NCI-H510A treated with DMSO at 0.1 percent for 48 hours (cell line): ENCODE measurements at places on chromosomes 6 and 20.

DNA sequence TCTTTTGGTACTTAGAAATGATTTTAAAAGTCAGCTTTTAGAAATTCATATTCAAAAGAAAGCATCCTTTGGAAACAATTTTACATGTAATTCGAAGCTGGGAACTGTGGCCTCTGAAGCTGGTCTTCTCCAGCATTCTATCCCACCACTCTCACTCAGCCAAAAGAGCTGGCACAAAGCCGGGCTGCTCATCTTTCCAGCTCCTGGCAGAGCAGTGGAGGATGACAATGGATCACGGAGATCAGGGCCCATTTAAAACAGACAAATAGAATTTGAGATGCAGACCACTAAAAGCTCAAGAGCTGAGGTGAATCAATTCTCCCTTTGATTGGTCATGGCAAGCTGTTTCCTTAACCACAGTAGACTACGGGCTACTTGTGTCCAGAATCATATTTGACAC lies 60.6 kb downstream of the OTOR start:
- DNase-seq, result no peak

- no peak for DNase-seq
These were observed 49.1 kb downstream of the AKAP12 start for GRCh38 chr6:151288712-151289398.

- no peak for DNase-seq
These were observed 47.0 kb downstream of the COL19A1 start for GRCh38 chr6:69913361-69913760.

DNA sequence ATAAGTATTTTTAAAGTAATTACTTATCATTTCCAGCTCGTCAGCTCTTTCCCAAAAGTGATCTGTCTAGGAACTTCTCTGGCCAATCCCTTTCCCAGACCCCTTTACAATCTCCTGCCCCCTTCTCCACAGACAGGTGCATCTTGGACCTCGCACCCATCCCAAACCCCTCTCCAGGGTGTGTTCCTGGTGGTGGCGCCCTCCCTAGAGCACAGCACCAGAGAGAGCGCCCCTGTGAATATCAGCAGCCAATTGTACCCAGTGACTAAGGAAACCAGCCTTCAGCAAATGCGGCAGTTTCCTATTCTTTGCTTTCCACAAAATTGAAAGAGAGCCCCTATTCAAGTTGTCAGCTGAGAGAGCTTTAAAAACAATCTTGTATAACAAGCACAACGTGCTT lies 157.7 kb downstream of the RNASET2 start:
- DNase-seq, result no peak

DNA sequence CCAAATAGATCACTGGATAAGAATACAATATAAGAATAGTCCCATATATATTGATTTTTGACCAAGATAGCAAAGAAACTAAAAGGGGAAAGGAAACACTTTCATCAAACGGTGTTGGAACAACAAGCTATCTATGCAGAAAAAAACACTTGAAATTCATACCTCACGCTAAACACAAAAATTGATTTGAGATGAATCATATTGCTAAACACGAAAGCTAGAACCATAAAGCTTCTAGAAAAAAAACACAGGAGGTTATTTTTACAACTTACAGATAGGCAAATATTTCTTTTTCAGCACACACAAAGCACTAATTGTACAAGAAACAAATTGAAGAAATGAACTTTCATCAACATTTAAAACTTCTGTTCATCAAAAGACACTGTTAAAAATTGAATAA lies 36.7 kb upstream of the TMEM14A start:
- no peak for DNase-seq

DNA sequence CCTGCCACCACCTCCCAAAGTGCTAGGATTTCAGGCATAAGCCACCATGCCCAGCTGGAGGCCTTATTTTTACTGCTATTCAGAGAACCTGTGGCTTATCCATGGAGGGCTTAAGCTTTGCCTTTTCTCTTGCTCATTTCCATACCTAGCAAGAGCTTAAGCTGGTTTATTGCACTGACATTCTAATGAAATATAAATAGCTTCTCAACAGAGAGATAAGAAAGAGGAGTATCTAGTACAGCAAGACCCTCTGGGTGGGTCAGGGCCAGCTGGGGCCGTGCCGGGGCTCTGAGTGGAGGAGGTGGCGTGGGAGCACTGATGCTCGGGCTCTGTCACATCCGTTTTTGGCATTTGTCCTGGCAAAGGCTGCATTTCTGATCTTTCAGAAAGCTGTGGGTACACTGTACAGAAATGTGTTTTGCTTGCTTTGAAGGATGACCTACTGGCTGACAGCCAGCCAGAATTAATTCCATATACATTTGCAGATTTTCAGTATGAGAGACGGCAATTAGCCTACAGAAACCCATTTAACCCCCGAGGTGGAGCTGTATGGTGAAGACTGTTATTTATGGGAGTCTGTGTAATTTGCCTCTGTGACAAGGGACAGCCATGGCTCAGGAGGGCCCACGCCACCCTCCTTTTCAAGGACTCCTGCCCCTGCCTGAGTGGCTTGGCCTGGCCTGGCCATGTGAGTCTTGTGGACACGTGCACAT lies 181.6 kb upstream of the AKAP12 start:
- no peak for DNase-seq

- no peak for DNase-seq
These were observed 82.8 kb upstream of the HIVEP1 start for GRCh38 chr6:11929241-11929835.

GRCh38 chr6:119856136-119856535 lies 506.6 kb upstream of the MAN1A1 start:
- no peak for DNase-seq

- peak; percentile 74 for DNase-seq
These were observed 21.8 kb upstream of the NAA20 start for GRCh38 chr20:19995220-19995863.

DNA sequence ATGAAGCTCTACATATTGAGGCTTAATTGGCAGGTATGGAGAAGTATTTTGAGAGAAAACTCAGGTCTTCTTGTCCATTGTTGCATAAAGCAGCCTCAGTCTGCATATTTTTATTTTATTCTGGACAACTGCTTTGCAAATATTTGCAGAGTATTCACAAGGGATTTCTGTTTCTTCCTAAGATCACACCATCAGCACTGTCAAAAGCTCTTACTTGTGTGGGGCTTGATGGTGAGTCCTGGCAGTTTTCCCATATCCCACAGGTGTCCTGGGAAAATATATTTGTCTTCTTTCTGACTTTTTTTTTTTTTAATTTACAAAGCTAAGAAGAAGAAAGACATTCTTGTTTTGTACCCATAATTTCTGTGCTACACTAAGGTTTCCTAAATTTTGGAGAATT lies 16.9 kb upstream of the MLIP start:
- DNase-seq, result no peak

GRCh38 chr6:19759117-19759880 lies 77.9 kb upstream of the ID4 start:
- no peak for DNase-seq

DNA sequence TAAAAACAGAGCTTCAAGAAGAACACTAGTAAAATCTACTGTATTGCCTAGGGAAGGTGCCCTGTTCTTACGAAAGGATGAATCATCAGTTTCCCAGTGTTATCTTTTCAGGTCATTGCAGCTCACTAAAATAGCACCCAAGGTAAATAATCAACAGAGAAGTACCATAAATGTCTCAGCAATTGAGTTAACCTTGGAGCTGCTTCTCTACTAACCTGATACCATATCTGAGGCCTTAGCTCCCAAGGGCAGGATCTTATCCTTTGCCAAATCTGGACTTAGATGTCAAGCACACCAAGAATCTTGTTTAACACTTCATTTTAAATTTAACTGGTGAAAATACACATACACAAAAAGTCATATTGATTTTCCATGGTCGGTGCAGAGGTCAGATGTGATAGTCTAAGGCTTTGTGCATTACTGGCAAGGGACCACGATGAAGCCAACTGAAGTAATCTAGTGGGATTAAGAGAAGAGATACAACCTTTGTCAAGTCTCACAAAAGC lies 81.5 kb downstream of the EDN1 start:
- DNase-seq, result no peak

- no peak for DNase-seq
These were observed 36.7 kb upstream of the CHD6 start for GRCh38 chr20:41654884-41655283.

DNA sequence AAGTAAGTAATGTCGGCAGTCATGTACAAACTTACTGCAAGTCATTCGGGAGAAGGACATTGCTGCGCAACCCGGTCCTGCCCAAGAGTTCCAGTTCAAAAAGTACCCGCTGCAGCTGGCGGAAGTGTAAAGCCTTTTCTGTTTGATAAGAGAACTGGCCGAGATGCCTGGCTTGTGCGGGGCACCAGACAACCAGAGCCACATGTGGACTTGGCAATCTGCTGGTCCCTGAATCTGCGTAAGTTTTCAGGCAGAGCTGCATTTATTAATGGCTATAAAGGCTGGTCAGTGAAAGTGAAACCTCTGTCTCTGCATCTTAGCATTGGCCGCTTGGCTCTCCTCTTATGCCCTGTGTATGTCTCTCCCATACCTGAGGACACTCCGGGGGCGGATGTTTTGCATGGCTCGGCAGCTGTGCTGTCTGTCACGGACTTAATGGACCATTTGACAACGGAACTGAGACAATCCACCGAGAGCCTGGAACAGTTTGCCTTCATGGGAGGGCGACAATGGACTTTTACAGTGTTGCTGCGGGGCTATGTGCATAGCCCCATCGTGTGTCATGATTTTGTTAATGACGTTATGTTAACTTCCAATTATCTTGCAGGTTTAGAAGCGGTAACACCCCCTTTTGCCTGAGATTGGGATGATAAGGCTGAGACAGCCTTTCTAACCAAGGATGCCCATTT lies 19.8 kb upstream of the RGS17 start:
- peak; percentile 86 for DNase-seq

GRCh38 chr6:89048985-89049384 lies 31.6 kb upstream of the PNRC1 start:
- no peak for DNase-seq

DNA sequence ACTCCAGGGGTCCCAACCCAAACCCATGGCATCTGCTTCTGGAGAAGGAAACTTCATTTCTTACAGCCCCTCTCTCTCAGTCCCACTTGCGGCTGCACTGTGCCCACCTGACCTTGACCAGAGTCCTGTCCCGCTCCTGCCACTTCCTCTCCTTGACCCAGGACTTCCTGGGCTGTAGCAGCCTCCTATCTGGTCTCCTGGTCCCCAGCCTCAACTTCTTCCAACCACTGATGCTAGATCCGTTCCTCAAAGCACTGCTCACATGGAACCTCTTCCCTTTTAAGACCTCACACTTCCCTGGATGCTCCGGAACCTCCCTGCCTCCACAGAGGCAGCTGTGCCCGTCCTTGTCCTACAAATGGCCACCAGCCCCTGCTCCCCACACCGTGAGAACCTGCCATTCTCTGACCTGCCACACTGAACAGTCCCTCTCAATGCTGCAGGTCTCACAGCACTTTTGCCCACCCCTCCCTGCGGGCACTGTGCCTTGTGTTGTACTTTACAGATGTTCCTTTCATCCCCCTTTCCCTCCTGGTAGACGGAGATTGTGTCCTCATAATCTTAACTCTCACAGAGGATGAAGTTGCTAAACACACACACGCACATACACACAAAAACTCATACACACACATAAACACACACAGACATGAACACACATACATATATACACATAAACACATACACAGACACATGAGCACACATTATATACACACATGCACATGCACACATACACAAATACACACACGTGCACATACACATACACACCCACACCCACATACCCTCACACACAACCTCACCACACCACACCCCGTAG lies 59.6 kb upstream of the NXT1 start:
- no peak for DNase-seq

- DNase-seq, result no peak
These were observed 16.5 kb downstream of the MDFI start for GRCh38 chr6:41654698-41655151.
